Spinal cord (tissue), 10 donors: ENCODE measurements at places on chromosomes 11 and 22. TPM values are rescaled to one million over a fixed set of nuclear protein-coding genes. Genes with fewer than 3 reads are reported as not detected.

- no peak for DNase-seq
Observed at GRCh38 chr22:34709641-34710040, 356.3 kb upstream of the ISX start.

GRCh38 chr11:16925561-16926065 lies 88.6 kb downstream of the PLEKHA7 start:
- DNase-seq = no peak

GRCh38 chr11:118897721-118898310 lies 14.1 kb downstream of the CXCR5 start:
- DNase-seq = no peak

- peak; percentile 28 for DNase-seq
Observed at GRCh38 chr11:80155412-80156017, 714.7 kb upstream of the TENM4 start.

- DNase-seq = no peak
Observed at GRCh38 chr11:116700586-116701220, 72.1 kb downstream of the BUD13 start.

DNA sequence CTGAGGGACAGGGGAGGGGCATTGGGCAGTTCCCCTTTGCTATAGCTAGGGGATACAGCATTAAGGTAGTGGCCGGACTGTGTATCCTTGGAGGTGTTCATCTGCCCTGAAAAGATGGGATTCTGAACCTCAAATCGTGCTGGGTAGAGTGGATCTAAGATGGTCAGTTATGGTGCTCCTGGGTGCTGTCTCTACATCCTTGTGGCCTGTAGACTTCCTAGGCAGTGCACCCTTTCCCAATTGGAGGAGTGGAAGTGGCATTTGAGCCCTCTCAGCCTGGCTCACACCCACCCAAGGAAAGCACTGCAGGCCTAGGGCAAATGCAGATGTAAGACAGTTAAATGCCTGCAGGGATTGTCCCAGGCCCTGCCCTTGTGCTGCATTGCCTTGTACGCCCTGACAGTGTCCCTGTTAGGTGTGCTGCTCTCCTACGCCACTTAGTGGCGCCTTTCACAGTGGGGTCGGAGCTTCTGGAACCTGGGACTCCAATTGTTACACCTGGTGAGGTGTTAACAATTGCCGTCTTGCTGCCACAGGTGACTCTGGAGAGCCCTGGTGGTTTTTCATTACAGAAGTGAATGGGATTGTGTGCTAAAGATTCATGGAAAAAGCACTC lies 35.0 kb downstream of the PPFIBP2 start:
- no peak for DNase-seq

DNA sequence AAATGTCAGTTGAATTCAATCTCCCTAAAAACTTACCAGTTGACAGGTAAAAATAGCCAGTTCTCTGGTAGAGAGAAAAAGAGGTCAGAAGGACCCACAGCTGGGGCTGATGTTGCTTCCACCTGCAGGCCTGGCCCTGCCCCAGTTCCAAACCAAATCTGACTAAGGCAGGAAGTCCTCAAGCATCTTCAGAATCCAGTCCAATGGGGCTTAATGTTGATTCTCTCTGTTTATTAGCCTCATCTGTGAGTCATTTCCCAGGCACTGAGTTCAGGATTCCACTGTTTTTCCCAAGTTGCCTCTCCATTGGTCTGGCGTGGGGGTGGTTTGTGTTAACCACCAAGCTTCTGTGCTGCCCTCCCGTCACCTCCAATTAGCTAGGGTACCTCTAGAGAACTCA lies 601.8 kb downstream of the INSC start:
- DNase-seq = no peak

GRCh38 chr11:101470881-101471520 lies 112.8 kb downstream of the TRPC6 start:
- no peak for DNase-seq

GRCh38 chr11:93288767-93289166 lies 41.8 kb upstream of the DEUP1 start:
- no peak for DNase-seq

GRCh38 chr11:3836903-3837302 lies 3.9 kb downstream of the RHOG start:
- DNase-seq = no peak

DNA sequence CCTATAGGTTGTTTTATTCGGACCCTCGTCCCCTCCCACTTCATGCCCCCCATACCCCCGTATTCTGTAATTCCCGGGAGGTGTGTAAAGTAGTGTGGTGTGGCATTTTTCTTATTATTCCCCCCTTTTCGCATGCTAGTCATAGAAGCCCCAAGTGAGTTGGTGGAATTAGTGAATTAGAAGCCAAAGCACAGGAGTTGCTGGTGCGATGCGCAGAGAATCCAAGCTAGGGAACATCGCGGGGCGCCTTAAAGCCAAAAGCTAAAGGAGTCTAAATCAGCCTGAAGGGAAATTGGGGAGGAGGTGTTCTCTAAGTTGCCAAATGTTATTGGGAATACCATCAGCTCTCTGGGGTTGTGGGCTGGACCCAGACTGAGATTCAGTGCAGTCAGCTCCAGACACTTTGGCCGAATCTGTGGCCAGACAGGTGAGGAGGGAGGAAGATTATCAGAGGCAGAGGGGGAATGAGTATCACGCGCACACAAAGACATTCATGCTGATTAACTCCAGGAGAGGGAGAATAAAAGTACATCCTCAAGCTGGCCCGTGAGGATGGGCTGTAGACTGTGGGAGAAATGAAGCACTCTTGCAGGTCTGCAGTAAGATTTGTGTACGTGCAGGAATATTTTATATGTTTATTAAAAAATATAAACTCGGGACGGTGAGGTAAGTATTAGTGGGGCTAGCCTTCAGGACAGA lies 102.8 kb upstream of the HSD17B12 start:
- DNase-seq = no peak

DNA sequence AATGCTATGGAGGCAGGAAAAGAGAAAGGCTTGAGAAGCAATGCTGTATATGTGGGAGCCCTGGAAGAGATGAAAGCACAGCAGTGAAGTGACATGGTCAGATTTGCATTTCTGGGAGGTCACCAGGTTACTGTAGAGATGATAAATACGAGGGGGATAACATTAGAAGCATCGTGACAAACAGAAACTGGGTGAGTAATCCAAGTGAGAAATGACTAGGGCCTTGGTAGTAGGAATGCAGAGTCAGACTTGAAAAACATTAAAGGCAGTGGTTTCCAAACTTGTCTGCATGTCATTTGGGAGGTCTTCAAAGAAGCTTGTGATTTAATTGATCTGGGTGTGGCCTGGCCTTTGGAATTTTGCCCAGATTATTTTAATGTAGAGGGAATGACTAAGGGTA lies 43.9 kb downstream of the CCDC34 start:
- DNase-seq = no peak

DNA sequence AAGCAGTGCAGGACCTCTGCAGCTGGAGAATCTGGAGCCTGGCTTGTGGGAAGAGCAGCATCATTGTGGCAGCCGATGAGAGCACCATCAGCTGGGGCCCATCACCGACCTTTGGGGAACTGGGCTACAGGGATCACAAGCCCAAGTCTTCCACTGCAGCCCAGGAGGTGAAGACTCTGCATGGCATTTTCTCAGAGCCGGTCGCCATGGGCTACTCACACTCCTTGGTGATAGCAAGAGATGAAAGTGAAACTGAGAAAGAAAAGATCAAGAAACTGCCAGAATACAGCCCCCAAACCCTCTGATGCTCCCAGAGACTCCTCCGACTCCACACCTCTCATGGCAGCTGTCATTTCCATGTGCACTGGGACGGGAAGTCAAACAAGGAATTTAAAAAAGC lies 35.6 kb downstream of the ASRGL1 start:
- no peak for DNase-seq

DNA sequence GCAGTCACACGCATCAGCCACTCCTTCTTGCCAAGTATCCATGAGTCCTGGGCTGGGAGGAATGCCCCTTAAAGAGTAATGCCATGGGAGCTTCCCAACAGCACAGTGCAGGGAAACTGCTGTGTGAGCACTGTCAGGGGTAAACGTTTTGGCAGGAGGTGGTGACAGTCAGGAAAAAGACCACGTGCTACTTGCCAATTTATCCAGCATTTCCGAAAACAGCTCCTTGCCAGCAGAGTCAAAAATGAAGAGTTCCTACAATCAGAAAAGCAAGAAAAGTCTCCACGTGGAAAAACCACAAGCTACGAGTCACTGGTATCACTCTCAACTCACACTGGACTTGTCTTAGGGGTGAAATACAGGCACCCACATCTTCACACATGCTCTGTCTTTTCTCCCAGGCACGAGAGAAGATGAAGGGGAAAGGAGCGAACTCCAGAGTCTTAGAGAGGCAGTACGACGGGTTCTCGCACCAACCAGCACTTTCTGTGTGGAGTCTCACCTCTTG lies 9.9 kb downstream of the IFT27 start:
- no peak for DNase-seq

DNA sequence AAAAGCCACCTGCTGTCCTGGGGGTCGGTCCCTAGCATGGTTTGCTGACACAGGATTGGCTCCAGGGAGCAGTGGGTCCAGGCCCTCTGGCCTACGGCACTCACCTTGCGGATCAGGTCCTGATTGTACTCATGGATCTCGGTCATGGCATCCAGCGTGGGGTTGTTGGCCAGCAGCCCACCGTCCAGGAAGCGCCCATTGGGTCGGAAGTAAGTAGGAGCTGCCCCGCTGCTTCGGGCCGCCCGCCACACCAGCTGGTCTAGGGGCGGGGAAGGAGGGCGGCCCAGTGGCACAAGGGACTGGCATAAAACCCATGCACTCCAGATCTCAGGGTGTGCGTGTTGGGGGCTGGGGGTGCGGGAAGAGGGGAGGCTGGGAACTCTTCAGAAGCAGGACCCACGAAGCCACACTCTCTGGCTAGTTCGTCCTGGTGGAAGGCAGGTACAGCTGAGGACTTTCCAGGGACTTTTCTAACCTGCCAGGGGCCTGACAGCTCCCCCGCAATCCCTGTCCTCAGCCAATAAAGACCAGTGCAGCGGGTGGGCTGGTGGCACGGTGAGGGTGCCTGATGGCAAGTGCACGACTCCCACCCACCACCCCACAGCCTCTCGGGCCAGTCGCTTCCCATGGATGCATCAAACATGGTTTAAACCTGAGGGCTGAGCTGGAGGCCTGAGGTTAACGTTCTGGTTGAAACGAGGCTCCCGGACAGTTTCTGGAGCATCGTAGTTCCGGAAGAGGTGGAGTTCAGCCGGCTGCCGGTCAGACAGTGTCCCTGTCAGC lies 5.1 kb upstream of the BAIAP2L2 start:
- no peak for DNase-seq

DNA sequence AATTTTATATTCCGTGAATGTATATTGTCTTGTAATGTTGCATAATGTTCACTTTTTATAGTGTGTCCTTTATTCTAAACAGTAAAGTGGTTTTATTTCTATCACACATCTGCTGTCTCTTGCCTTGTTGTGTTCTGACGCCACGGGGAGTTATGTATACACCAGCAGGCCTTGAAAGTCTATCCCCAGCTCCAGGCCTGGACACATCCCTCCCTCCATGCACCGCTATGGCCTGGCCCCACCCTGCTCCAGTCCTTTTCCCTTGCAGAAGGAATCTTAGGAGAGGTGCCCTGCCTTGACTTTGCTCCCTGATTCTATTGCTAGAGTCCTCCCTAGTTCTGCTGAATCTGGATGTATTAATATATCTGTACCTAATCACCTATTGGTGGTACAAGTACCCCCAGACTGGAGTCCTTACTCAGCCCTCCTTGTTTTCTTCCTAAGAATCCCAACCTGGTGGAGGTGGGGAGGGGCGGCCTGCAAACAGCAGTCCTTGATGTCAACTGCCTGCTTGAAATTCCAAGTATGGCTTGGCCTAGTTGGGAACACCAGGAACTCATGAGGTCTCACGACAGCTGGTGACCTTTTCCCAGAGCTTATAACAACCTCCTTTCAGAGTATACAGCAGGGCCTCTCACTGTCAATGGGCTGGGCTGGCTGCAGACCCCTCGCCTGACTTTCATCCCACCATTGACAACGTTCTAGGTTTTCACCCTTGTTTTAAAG lies 61.6 kb downstream of the TIMP3 start:
- DNase-seq = no peak

- no peak for DNase-seq
Observed at GRCh38 chr22:41992496-41992895, 6.1 kb upstream of the WBP2NL start.

DNA sequence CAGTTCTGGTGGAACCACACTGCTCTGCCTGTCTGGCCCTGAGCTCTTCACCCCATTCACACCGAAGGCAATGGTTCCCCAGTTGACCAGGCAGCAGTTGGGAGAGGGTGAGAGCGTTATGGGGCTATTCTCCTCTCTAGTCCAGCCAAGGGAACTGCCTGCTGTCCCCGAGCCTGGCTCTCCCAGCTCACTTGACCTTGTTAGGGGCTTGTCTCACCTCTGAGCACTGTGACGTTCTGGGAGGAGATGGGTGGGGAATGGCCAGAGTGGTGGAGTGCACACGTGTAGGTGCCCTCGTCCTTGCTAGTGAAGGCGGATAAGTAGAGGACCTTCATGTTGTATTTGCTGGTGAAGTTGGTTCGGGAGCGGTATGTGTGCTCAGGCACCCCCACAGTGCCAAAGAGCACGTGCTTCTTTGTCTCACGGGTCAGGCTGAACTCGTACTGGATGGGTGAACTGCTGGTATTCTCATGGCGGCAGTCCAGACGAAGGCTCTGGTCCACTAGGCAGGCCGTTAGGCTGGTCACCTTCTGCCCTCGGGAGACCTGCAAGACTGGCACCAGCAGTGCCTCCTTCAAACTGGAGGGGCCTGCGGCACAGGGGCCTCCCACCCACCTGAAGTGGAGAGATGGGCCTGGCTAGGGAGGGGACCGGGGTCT lies 3.0 kb downstream of the THY1 start:
- DNase-seq = no peak

DNA sequence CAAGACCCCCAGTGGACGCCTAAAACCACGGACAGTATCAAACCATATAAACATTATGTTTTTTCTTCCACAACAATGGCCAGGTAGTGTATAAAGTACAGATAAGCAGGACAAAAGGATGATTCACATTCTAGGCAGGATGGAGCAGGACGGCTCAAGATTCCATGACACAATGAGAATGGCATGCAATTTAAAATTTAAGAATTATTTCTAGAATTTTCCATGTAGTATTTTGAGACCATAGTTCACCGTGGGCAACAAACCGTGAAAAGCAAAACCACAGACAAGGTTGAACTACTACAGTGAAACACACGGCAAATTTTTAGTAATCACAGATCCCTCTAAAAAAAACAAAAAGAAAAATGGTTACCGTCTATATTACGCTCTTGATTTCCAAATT lies 7.5 kb downstream of the NARS2 start:
- DNase-seq = no peak

OR10V1 gene
- total RNA-seq = not detected

SGSM1 gene
- total RNA-seq = 6.3 TPM

F2 gene
- total RNA-seq = not detected

TEX12 gene
- 0.99 TPM for total RNA-seq

INS gene
- total RNA-seq = not detected

TIMP3 gene
- total RNA-seq = 353 TPM

CENPM gene
- 9.0 TPM for total RNA-seq
